Mammary epithelial cell (primary cell): ENCODE measurements at places on chromosomes 12 and 14. TPM values are rescaled to one million over a fixed set of nuclear protein-coding genes. Genes with fewer than 3 reads are reported as not detected.
A peak's percentile ranks its signal among the peaks of the same experiment; 100 is the strongest.

DNA sequence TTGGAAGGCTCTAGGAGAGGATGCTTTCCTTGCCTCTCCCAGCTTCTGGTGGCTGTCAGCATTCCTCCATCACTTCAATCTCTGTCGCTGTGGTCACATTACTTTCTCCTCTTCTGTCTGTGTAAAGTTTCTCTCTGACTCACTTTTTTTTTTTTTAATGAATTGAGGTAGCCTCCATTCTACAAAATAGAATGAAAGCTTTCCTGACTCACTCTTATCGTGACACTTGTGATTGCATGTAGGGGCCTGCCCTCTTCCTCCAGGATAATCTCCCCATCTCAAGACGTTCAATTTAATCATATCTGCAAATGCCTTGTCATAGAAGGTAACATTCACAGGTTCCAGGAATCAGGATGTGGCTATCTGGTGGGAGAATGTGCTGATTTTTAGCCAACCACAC, 153.5 kb upstream of the HMGA2 start:
- DNase-seq: peak; percentile 99

DNA sequence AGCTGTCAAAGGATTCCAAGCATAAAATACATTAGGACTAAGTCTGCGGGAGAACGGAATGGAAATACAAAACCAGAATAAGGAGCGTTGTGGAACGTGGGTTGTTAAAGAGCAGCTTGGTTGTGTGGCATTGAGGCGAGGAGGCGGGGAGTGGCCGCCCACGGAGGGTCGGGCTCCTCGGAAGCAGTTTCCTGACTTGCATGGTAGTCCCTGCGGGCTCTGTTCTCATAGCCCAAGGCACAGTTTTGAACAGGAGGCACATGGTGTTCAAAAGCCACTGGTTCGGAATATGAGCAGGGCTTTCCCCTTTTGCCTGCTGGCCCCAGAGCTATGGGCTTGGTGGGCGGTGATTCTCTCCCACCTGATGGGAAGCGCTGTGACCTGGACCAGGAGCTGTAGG, 12.2 kb downstream of the DDX51 start:
- DNase-seq: no peak

GRCh38 chr14:27223906-27224305, 626.1 kb upstream of the NOVA1 start:
- DNase-seq: no peak

The ARMH4 gene
- total RNA-seq: 3.3 TPM

DNA sequence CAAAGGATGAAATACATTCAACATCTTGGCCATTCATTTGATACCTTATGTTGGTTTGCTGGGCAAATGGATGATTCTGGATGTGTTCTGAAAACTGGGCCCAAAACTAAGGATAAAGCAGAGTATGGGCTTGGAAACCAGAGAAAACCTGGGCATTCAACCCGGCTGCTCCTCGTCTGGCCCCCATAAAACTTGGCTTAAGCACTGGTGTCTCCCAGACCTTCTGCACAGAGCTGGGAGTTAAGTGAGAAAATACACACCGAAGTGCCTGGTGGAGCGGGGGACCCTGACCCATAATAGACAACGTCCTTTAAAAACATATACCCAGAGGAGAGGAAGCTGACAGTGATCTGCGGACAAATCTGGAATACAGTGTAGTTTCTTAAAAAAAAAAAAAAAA, 112.5 kb downstream of the FOXN3 start:
- no peak for DNase-seq

- DNase-seq: no peak
Measured at GRCh38 chr12:76460807-76461206, 98.8 kb downstream of the OSBPL8 start.

The RNASE2 gene
- total RNA-seq: not detected

DNA sequence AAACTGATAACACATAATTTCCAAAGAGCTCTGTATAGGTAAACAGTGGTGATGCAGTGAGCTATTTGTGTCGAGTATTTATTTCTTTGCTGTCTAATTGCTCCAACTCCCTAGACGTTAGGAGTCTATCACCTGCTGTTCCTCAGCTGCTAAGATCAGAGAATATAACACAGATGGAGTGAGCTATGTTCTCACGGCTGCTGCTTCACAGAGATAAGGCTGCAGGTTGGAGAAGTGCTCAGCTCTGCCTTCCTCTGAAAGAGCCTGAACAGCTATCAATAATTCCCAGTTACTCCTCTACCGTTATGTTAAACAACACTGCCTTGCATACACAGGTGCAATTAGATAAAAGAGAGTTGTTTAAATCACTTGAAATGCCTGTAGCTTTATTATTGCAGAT, 103.2 kb upstream of the MDGA2 start:
- no peak for DNase-seq
